ENCODE measurements at places on chromosomes 3 and 15.

- DNase-seq, result peak; percentile 72
Measured at GRCh38 chr3:138862924-138863775, 28.4 kb upstream of the PIK3CB start.

DNA sequence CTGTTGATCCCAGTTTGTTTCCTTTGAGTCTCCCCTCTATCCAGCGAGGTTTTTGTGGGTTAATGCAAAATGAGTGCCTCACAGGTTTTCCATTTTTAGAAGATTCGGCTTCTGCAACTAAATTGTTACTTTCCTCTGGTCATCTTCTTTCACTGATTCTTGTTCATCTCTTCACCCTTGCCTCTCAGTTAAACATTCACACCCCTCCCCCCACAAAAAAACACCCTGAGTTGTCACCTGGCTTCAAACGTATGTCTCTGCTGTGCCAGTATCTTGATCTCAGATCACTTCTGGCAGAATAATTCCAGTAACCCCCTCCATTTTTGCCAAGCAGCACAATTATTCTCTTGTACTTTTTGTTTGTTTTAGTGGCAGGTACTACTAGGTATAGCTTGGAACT lies 12.3 kb upstream of the CLDN16 start:
- DNase-seq, result no peak

DNA sequence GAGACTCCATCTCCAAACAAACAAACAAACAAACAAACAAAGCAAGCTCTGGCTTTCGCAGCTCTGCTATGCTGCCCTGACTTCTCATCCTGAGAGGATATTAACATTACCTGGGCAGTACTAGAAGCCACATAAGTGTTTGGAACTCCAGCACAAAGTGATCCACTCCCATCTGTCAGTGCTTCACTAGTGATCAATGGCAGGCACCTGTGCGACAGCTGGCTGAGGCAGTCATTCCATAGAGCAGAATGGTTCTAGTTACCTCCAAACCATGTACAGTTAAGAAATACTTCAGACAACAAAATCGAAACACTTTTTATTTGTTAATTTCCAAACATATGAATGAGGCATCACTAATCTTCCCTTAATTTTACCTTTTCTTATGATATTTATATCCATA lies 2.8 kb upstream of the MB21D2 start:
- DNase-seq, result no peak

DNA sequence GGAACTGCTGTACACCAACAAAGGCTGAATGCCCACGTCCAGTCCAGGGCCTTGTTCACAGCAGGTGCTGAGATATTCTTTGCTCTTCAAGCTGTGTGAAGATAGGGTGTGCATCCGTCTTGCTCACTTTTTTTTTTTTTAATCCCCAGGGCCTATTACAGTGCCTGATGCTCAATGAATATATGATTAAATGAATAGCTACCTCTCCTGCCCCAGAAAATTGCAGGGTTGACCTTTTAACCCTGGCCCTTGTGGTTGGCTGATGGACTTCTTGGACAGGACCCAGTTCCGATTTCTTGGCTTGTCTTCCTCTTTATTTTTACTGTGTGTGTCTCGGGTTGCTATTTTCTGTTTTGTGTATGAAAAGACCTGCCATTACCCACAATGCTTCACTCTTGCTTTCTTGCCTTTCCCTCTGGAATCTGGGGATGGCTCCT lies 2.9 kb upstream of the FYTTD1 start:
- DNase-seq, result peak; percentile 7

DNA sequence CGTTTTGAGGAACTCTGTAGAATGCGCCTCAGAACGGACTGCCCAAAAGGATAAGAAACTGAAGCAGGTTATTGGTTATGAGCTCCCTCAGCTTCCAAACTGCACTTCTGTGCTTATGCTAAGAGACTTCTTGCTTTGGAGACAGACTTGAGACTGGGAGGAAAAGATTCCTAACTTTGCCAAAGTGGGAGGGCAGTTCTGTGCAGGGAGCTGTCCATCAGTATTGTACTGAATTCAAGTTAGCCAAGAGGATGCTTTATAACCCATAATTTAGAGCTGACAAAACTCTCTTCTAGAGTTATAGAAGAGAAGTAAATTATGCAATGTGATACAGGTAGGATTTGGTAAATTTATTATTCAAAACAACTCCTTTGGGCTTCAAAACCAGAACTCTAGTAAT lies 519.8 kb upstream of the GBE1 start:
- peak; percentile 72 for DNase-seq

DNA sequence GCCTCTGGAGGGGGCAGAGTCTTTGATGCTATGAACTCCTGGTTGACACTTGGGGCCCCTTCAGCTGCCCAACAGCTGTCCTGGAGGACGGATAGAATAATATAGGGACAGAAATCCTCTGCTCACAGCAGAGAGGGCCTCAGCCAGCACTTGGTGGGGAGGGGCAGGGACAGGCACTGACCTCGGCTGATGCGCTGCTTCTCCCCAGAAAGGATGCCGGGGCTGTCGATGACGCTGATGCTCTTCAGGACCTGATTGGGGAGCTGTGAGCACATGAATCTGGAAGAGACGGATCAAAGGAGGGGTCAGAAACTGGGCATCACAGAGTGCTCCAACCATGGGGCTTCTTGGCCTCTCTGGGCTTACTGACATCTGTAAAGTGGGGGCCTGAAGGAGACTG lies 29.5 kb downstream of the EHD4 start:
- DNase-seq, result no peak

DNA sequence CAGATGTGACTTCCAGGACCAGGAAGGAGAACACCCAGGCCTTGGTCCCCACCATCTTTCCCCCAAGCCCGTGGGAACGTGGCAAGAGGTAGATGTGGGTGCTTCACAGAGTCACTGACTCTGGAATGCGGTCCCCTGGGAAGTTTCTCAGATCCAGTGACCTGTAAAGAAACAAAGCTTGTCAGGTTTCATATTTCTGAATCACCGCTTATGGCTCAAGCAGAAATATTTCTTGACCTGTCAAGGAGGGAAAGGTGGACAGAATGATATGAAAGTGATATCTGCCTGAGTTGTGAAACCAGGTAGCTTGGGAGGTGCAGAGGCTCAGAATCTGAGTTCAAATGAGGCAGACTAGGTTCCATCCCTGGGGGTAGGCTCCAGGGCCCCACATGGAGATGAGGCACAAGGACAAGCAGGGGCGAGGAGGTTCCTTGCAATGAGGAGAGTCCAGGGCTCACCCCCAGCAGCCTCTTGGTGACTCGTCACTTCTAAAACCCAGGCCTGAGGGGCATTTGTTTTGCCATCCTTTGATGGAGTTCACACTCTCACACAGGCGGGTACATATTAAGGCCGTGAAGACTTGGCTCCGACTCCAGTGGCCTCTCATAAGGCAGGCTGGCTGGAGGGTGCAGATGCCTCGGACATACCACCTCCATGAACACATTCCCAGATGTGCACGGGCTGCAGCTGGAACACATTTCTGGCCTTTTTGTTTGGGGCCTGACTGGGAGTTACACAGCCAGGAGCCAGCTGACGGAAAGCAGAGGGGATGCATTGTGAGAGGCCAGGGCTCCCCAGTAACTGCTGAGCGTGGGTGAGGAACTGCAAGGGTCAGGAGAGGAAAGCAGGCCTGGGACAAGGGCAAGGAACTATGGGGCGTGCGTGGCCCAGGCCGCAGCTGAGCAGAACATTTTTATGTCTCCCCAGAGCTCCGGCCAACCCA lies 1.3 kb downstream of the CILP start:
- DNase-seq, result no peak

- no peak for DNase-seq
Measured at GRCh38 chr3:76131396-76132153, 346.2 kb upstream of the ZNF717 start.

GRCh38 chr15:35141743-35142471 lies 56.8 kb upstream of the NANOGP8 start:
- peak; percentile 49 for DNase-seq

GRCh38 chr15:100869151-100869999 lies 10.3 kb upstream of the ALDH1A3 start:
- DNase-seq, result no peak

DNA sequence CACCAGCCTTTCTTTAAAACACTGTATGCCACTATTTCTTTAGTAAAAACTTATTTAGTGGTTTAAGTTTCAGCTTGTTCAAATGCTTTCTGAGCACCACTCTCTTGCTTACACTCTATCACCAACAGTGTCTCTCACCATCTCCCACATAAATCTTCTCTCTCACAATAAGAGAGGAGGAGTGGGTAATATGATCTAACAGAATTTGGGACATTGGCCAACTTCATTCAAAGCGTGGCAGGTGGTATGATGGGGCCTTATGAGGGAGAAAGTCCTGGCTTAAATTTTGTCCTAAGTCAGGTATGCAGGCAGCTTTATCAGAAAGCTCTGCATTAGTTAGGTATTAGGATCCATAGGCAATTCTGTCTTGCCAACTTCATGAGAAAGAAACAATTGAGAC lies 1132.5 kb downstream of the TUSC7 start:
- DNase-seq, result no peak

All from astrocyte of the hippocampus (primary cell).